NCI-H1694 (cell line): ENCODE measurements at places on chromosomes 1 and 21.
A peak's percentile ranks its signal among the peaks of the same experiment; 100 is the strongest.

DNA sequence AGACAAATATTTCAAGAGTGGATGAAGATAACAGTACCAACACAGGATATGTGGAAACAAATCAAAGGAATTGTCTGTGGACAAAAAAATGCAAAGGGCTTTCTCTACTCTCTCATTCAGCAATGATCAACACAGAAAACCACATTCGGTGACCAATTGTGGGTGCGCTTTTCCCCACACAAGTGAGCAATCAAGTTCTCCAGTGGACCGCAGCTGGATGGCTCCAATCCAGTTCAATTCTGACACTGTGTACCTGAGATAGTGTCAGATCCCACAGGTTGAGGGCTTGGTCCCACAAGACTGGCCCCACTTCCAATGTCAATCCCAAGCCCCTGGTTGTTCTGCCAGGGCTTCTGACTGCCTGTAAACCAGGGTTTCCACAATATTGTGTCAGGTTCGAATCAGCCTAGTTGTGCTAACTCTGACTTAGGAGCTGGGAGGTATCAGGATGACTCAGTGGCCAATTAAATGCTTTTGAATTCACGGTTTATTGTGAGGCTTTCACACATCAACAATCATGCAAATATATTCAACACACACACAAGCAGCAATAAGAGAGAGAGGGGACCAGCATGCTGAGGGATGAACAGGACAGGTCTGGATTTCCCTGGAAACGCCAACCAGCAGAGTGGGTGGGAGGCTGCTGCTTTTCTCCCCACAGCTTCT, 87.0 kb upstream of the BTG3 start:
- DNase-seq: no peak

- no peak for DNase-seq
Observed at GRCh38 chr1:25821630-25822091, 1.9 kb downstream of the MTFR1L start.

GRCh38 chr1:91454136-91454535, 46.5 kb upstream of the CDC7 start:
- no peak for DNase-seq

DNA sequence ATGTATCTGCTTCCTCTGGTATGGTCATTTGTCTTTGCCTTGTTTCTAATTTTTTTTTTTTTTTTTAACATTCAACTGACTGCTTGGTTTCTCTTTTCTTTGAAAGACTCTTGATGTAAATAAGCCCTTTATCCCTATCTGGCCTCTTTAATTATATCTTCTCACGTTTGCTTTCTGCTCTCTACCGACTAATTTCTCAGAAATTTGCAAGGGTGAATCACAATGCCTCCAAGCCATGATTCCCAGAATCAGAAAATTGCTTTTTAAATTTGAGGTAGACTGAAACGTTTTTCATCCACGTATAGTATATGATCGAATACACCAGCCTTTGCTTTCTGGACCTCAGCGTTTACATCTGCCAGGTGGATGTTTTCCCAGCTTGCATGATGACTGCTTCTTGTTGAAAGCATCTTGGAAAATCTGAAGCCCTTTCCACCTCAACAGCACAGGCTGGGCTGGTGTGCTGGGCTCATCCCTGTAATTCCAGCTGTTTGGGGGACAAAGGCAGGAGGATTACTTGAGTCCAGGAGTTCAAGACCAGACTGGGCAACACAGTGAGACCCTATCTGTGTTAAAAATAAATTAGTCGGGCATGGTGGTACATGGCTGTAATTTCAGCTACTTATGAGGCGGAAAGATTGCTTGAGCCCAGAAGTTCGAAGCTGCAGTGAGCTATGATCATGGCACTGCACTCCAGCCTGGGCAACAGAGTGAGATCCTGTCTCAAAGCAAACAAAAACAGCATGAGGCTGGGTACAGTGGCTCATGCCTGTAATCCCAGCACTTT, 35.0 kb upstream of the GPR137B start:
- no peak for DNase-seq

DNA sequence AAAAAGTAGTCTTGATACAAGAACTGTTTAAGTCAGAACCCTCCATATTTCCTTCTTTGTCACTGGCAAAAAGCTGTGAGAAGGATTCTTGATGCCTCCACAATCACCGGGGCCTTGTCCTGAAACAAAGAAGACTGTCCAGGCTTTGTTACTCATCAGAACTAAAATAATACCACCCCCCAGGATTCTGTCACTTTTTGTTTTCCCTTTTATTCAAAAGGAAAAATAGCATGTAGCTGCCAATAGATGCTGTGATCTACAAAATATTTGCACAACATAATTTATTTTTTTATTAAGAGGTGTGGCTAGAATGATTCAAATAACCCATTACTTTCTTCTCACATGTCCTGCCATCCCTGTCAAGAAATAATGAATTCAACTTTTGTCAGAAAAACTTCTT, 173.7 kb downstream of the LYPLAL1 start:
- no peak for DNase-seq

GRCh38 chr21:28822486-28823335, 170.0 kb downstream of the LTN1 start:
- DNase-seq: no peak

- no peak for DNase-seq
Observed at GRCh38 chr1:206512851-206513180, 5.5 kb downstream of the RASSF5 start.

DNA sequence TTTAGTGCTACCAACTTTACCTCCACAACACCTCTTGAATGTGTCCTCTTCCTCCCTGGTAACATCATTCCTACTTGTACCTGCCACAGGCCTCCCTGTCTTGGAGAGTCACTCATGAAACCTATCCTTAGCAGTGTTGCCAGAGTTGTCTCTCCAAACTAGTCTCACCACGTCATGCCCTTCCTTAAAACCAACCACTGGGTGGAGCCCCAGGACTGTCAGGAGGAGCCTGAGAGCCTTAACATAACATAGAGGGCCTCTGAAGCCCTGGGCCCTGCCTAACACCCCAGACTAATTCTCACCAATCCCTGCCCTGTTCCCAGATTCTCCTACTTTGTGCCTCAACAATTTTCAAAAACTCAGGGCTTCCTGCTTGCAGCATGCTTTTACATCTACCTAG, 65.3 kb downstream of the ZNF697 start:
- peak; percentile 3 for DNase-seq

DNA sequence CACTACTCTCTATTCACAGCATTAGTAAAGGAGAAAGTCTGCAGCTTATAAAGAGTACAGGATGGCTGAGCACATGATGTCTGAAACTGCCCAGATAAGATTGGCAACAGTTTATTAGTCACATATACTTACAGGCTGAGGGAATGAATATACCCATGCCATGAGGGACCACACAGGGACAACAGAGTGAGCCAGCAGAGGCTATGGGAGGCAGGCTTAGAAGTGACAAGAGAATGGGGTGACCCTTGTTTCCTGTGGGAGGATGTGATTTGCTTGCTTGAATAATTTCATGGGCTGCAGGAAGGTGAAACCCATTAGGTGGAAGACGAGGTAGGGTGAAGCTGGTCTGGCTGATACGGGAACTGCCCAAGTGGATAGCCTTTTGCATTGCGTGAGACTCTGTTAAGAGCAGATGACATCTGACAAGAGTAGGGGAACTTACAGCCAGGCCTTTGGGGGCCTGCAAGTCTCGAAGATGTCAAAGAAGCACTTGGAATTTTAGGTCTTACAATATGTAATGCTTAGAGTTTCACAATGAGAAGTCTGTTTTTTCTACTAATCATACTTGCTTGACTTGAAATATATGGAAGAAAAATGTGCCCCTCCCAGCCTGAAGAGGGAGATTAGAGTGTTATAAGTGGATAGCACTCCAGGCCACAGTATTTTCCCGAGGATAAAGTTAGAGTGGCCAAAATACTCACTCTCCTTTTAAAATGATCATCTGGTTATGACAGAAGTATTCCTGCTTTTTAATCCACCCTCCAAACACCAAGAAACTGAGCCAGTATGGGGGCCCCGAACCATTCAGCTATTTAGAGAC, 34.6 kb upstream of the TNFSF4 start:
- DNase-seq: no peak

DNA sequence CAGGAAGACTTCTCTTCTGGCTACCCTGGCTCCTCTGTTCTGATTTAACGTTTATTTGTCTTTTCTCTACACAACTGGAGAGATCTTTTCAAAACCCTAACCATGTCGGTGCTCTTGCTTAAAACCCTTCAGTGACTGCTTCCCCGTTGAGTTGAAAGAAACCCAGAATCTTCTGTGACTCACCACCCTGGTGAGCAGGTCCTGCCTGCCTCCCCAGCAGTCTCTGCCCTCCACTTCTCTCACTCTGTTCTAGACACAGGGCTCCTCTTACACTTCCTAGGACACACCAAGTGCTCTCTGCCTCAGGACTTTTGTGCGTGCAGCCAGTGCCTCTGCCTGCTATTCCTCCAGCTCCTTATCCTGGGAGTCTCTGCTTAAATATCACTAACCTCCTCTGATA, 131.4 kb downstream of the IER5 start:
- no peak for DNase-seq

DNA sequence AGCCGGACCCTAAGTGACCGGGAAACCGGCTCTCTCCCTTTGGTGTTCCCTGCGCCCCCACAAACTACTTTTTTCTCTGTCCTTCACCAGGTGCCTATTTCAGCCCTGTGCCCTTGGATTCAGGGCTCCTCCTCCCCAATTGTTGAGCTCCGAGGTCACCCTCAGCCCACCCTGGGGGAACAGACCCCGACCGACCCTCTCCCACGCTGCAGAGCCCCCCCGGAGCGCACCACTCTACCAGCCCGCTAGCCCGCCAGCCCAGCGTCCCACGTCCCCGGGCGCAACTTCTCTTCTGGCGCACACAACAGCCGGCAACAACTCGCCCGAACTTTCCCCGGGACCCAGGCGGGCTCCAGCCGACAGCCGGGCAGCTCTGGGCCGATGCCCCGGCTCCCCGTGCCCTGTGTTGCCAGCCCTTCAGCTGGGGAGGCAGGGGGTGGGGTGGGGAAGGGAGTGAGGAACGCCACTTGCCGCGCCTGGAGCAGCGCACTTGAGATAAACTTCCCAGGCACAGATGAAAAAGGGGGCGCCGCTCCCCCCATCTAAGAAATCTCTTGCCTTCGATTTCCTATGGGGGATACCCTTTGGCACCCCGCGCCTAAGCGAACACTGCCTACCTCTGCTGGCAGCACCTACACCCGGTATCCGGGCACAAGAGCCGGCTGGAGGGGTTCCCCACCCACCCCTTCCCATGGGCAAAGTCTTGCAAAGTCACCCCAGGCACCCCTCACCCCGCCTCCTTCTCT, 997 bp downstream of the CASZ1 start:
- no peak for DNase-seq

DNA sequence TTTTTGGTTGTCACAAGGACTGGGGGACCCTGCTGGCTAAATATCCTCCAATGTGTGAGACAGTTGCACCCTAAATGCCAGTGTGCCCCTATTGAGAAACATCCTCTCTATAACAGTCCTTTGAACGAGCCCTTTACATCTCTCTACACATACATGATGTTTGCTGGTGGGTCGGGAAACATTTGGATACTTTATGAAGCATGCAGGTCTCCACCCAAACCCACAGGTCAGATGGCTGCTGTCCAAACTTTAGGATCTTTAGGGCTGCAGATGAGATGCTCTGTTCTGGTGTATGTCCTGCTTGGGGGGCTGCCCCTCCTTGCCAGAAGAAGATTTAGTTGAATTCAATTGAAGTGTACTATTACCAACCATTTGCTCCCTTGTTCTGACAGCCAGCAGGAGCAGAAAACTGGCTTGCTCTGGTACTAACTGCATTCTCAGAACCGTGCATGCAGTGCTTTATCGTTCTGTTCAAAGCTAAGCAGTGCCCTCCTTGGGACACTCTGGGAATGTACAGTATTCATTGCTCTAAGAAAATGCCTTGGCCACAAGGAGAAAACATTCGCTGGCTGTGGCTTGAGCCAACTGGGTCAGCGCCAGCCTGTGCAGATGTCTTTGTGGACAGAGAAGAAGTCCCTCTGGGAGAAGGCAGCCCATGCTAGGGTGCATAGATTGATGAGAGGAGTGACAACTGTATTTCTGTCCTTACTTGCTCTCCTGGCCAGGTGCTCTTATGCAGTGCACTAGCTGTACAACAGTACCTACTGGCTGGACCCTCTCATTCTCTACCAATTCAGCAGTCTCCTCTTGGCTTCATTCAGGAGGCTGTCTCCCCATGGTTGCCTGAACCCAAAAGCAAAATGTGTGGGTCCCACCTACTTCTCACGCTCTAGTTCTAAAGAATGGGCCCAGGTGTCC, 61.4 kb upstream of the DIRAS3 start:
- peak; percentile 92 for DNase-seq

- DNase-seq: no peak
Observed at GRCh38 chr1:103341377-103341880, 184.1 kb upstream of the RNPC3 start.

DNA sequence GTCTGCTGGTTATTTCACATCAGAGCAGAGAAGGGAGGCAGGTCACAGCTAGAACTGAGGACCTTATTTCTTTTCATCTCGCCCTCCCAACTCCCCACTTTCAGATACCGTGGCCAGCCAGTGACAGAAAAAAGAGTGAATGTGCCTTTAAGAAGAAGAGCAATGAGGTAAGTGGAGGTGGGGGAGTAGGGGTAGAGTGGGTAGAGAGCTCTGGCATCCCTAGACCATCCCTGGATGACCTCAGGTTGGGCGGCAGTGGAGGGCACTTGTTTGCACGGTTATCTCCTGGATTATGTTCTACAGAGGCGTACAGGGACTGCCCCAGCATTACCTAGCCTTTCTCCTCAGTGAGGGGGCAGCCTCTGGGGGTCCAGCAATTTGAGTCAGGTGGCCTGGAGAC, 4.6 kb downstream of the SEMA4A start:
- no peak for DNase-seq

DNA sequence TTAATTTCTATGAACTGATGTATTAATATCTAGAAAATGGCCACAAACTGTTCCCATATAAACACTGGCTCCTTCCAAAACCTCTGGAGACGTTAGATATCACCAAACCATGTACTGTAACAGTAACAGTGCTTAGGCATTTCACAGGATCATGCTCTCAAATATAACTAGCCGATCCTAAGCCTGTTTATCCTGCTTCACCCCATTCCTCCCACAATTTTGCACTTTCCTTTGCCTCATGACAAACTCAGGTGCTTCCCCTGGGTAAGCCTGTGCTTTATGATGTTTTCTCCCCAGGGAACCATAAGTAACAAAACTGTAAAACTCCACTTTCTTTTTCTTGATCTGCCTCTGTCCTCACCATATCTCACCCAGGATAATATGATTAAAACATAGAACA, 452.3 kb downstream of the PLA2G4A start:
- DNase-seq: no peak

GRCh38 chr1:219039017-219039681, 134.5 kb upstream of the LYPLAL1 start:
- no peak for DNase-seq

- no peak for DNase-seq
Observed at GRCh38 chr21:26920055-26920454, 46.8 kb downstream of the ADAMTS5 start.

- DNase-seq: no peak
Observed at GRCh38 chr1:67261680-67262079, 46.0 kb upstream of the IL12RB2 start.

- DNase-seq: no peak
Observed at GRCh38 chr1:225917101-225917500, 6.9 kb downstream of the PYCR2 start.
